Stimulated activated CD4-positive, alpha-beta T cell treated with anti-CD3 and anti-CD28 coated beads, Interleukin-15, amount 100 ng/mL, for 1 hour (primary cell): ENCODE measurements at places on chromosomes 11 and 22.
A peak's percentile ranks its signal among the peaks of the same experiment; 100 is the strongest.

- DNase-seq, result no peak
Measured at GRCh38 chr11:17423533-17424310, 35.3 kb upstream of the KCNJ11 start.

DNA sequence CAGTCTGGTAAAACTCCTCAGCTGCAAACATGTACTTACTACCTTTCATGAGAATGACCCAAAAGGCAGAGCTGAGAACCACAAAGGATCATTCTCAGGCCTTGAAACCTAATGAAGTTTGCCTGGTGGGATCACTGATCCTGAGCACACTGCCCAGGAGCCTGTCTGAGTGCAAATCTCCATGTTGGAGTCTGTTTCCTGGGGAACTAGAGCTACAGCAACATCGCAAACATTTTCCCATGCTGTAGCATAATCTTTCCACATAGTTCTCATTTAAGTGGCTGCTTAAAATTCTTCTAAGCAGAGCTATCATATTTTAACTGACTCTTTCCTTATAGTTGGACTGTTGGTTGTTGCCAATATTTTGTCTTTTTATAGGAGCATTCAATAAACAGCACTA, 58.5 kb downstream of the GUCY1A2 start:
- DNase-seq, result no peak

DNA sequence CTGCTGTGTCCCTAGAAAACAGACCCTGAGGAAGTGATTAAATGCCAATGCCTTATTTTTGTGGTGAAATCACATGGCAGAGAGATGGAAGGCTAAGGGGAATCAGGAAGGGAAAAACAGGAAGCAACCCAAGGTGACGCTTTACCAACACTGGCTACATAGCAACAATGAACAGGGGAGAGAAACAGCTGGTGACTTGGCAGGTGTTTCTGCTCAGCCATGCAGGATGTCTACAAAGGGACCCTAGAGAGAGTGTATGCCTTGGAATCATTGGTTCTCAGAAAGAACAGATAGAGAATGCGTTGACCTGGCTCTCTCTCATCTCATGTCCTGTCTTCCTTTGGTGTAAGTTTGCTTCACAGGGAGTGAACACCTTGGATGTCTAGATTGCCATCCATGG, 911.9 kb downstream of the OPCML start:
- no peak for DNase-seq

DNA sequence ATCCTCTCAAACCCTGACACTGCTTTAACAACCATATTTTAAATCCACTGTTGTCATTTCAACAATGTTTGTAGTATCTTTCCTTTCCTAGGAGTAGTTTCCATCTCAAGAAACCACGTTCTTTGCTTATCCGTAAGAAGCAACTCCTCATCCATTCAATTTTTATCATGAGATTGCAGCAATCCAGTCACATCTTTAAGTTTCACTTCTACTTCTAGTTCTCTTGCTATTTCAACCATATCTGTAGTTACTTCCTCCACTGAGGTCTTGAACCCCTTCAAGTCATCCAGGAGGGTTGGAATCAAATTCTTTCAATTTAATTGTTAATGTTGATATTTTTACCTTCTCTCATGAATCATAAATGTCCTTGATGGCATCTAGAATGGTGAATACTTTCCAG, 22.4 kb downstream of the CCDC82 start:
- no peak for DNase-seq

DNA sequence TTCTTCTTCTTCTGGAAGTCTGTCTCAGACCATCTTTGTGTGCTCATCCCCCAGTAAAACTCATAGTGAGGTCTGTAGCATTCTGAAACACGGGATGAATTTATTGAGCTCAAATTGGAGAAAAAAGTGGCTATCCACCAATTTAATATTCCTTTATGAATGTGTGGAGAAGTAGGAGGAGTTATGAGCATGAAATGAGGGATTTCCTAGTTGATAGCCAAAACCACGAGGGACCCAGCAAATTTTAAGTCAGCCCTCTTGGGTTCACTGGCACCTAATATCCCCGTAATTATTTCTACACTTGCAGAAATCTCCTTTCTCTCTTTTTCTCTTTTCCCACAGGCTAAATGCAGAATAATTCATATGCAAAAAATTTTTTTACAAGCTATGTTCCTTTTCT, at the start of gene OR52A1:
Gene OR52A1, minus strand, starts transcription at position 101 of the 400 bp plus-strand sequence. CDS start 2,388 bp downstream, outside the sequence.
- no peak for DNase-seq

DNA sequence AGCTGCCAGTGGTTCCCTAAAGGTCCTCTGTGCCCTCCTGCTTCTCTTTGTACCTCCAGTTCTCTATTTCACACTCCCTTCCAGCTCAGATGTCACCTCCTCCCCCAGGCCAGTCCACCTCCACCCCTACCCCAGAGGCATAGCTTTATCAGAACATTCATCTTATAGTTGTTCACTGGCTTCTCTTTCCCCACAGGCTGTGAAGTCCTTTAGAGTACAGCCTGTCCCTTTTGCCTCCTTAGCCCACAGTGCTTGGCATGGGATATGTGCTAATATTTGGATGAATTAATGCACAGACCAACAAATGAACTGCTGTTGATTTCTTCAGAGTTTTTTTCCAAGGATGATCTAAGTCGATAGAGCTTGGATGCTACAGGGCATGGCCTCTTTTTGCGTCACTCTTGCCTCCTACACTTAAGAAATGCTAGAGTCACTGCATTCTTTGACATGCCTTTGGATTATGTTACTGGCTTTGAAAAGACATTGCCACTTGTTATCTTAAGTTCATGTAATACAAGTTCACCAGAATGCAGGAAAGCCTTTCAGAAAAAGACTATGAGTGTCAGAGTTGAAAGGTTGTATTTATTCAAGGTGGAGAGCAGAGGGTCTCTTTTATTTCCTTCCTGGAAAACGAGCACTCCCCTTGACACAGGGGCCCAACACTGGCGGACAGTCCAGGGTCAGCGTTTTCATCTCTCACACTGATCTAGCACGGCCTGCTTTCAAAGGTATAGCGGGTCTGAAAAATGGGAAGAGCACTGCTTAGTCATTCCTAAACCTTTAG, 75.7 kb downstream of the PISD start:
- no peak for DNase-seq

DNA sequence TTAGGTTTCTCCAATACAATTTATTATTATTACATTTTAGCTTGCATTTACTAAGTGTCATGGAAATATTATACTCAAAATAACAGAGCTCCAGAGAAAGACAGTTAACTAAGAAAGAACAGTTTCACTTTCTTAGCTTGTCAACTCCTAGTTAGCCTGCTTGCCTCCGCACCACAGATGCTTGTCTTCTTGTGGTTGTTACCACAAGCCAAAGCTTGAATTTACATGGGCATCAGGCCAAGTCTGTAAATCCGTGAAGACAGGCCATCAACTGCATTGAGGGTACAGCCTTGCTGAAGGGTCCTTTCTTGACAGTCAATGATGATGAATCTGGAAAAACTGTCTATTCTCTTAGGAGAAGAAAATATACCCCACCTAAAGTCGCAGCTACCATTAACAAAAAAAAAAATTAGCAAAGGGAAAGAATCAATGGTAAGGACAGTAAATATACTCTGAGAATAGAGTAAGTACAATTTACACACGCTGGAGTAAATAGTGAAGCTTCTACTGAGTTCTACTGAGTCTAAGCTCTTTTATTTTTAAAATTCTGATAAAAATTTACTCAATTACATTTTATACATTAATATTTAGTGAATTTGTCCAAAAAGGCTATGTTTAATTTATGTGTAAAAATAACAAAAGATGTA, 15.6 kb upstream of the DENND5A start:
- DNase-seq, result peak; percentile 4

DNA sequence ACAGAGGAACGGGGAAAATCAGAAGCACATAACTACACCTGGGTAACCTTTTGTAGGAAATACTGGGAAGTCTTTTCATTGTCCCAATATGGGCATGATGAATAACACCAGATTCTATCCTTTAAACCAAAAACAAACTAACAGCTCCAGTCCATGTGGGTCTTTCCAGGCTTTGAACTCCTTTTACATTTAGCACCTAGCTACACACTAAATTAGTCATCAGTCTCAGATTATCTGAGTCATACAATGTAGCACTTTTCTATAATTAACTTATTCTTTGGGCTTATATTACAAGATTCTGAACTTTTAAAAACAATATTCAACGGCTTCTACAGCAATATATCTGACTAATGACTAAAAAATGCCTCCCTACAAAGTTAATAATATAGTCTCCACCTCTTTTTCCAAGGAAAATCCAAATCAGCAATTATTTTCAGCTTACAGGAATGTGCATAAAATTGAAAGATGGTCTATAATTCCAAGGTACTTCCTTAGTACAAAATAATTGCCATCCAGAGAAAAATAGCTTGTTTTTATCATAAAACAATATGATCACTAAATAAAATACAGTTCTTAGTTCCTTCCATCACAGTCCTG, 26.3 kb downstream of the STK33 start:
- no peak for DNase-seq

GRCh38 chr11:119422809-119423508, at the start of gene THY1:
Gene THY1 (minus strand): TSS chr11:119423172. CDS start chr11:119420905, 2,267 bp downstream.
- DNase-seq, result no peak

DNA sequence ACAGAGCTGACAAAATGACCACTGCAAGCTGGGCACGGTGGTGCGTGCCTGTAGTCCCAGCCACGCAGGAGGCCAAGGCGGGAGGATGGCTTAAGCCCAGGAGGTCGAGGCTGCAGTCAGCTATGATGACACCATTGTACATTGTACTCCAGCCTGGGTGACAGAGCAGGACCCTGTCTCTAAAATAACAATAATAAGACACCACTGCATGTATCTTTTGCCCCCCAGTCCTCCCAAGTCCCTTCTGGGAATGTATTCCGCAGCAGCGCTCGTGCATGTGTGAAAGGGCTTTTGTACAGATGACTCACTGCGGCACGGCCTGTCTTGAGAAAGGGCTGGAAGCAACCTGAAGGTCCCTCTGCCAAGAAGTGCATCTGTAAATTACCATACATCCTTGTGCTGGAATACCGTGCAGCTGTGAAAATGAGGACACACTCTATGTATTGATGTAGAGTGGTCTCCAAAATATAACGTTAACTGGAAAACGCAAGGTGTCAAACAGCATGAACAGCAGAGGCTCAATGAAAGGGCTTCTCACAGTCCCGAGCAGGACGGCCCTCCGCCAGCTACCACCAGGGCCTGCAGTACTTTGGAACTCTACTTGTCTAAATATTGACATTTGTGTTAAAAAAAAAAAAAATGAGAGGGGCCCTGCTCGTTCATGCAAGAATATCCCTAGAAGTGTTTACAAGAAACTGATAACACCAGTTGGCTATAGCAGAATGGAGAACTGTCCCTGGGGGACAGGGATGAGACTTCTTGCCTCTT, 9.0 kb upstream of the CDC42EP2 start:
- DNase-seq, result no peak
